ENCODE measurements at places on chromosomes 2 and 18.

DNA sequence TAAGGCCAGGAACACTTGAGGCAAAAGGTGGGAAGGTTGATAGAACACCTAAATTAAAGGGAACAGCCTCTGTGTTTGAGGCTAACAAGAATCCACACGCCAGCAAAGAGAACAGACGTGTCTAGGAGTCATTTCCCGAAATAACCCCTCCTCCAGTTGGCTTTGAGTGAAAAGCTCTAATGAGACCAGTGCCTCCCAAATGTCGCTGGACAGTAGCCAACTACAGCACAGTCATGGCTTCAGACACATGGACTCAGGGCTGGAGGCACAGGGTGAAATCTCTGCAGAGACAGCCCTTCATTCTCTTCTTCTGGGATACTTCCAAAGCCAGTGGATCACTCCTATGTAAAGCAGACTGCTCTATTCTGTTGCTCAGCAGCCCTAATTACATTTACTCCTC, 49.6 kb downstream of the SOWAHC start:
- peak; percentile 73 for DNase-seq

DNA sequence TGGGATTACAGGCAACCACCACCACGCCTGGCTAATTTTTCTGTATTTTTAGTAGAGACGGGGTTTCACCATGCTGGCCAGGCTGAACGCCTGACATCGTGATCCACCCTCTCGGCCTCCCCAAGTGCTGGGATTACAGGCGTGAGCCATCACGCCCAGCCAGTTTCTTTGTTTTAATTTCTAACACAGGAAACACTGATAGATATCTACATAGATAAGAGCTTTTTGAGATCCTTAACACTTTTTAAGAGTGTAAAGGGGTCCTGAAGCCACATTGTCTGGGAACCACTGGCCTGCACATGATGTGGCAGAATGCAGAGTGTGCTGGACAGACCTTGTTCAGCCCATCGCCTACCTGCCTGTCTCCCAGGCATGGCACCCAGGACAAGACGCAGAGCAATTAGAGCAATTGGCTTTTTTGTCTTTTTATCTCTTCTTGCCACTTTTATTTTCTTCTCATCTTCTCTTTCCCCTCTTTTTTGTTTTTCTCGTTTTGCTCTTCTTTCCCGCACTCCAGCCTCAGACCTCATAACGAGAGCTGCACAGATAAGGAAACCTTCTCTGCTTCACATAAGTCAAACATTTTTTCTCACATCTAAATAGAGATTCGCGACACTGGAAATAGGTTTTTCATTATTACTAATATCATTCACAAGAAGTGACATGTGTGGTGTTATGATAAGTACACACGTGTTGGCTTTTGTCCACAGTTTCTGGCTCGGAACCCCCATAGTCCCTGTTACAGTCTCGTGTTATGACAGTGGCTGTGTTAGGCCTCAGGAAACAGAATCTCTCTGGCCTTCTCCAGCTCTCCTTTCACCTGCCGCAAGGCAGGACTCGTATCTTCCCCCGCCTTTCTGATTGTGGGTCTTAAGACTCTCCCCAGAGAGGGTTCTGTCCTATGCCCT, 25.2 kb upstream of the GPR55 start:
- DNase-seq: no peak

- DNase-seq: no peak
These were observed 71.7 kb downstream of the IKZF2 start for GRCh38 chr2:213079756-213080155.

DNA sequence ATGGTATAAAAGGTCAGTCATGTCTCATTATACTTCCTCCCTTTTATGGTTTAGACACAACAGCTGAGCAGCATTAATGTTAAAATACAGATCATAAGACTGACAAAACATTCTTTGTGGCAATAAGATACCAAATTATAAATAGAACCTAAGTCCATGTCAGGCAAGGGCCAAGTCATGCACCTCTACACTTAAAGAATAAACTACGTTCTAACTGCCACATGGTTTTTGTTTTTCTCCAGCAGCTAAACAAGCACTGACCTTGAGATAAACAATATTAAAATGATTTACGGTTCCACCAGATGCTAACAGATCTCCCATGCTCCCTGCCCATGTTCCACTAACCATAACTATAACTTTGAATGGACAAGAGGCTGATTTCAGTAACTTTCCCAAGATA, 368.6 kb upstream of the TFPI start:
- no peak for DNase-seq

DNA sequence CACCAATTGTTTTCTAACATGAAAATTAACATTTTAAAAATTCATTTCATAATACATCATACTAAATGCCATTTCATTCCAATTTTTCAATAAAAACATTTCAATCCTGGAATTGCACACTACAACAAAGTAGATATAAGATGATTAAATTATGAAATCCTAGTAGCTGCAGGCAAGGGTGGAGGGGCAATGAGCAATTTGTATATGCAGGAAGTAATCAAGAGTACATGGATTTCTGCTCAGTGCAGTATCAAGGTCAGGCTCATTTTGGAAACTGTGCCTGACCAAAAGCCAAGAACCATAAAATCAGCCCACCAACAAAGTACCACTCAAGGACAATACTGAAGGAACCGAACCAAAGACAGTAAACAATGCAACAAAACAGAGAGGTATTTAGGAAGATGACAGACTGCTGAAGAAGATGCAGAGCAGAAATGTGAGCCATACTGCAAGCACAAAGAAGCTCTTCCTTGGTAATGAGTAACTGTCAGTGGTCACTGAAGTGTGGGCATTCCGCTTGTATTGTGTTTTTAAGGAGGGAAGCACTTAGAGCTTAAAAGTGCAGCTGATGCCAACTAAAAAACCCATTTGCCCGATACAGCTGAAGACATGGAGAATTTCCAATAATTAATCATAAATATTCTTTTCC, 34.5 kb upstream of the DSEL start:
- no peak for DNase-seq

DNA sequence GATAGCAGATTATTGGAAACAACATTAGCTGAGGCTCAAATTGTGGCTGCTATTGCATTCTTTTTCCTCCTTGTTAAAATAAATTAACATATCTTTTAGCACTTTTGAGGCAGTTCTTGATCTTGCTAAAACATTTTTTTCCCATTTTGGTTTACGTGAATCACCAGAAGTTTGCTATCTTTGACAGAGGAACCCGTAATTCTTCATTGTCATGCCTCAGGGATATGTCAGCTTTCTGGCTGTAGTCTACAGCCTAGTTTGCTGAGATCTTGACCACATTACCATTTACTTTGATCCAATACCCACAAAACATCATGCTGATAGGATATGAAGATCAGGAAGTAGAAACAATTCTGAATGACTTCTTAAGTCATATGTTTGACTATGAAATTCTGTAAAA, 25.1 kb upstream of the FANCL start:
- no peak for DNase-seq

DNA sequence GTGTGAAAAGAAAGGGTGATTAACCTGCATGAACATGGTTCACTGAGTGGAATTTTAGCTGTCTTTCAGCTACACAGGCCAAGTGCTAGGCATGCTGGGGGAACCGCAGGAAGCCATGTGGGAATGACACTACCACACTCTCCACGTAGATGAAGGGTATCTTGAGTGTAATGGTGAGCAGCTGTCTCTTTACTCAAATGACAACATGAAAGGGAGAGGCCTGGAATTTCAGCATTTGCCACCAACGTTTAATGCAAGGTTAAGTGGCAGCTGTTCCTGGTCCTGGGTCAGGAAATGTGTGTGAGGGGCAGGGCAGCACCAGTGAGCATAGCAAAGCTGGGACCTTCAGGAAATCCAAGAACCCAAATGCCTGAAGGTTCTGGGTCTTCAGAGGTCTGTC, 588.4 kb downstream of the SLC4A3 start:
- no peak for DNase-seq

DNA sequence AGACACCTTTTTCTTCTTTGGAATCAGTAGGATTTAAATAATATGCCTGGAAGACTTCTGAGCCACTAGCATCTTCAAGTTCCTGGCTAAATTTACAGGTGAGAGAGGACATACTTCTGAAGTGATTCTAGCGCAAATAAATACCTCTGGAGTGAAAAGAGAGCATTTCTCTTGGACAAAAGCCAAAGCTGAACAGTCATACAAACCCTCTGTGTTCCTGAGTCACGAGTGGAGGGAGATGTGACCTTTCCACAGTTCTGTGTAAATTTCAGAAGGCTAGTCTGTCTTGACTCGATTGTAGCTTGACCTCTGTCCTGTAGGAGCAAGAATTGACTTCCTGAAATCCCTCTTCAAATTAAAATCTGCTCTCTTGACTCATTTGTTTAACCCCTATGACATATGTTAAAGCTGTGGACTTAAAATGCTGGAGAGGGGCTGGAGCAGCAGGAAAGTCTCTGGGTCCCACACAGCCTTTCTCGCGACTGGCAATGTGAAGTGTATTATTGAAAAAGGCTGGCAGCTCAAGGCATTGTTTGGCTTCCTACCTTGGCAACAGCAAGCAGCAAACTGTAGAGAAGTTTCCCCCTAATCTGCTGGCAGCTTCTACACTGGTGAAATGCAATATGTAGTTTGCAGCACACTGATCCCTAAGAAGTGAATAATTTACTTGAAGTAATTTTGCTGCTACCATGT, 79.6 kb upstream of the GCFC2 start:
- DNase-seq: no peak

- peak; percentile 76 for DNase-seq
These were observed 178.5 kb downstream of the HDAC4 start for GRCh38 chr2:239222312-239222660.

- no peak for DNase-seq
These were observed 65.5 kb upstream of the ATG16L1 start for GRCh38 chr2:233185963-233186362.

- no peak for DNase-seq
These were observed 73.4 kb upstream of the SMAD7 start for GRCh38 chr18:49023938-49024803.

DNA sequence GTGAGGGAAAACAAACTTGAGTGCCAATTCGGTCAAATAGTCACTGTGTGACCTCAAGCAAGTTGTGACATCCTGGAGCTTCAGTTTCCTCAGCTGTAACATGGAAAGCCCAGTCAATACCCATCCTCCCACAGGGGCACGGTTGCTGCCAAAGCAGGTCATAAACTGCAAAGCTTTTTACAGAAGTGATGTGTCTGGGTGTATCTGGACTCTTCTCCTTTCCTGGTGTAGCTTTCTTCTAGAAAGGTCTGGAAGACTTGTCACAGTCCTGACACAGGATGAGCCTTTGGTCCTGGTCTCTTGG, 4.2 kb upstream of the AFF3 start:
- no peak for DNase-seq

GRCh38 chr18:9647496-9648323, 33.4 kb upstream of the PPP4R1 start:
- DNase-seq: no peak

DNA sequence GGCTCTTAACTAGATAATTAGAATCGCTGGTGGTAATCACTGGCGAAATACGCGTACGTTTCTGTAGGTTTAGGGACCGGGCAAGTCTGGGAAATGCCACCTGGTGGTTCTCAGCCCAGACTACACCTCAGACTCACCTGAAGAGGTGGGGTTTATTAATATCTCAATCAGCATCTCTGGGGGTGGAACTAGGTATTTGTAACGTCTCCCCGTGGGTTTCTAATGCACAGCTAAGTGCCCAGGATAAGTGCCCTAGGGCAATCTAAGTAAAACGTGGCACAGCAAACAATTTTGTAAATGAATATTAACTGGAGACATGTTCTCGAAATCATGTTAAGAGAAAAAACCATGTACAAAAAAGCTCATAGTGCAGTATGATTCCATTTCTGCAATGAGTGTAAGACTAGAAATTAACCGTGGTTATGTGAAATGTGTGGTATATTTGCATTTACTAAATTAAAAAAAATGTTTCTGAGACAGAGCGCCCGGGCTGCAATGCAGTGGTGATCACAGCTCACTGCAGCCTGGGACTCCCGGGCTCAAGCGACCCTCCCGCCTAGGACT, 760 bp upstream of the CNOT11 start:
- peak; percentile 8 for DNase-seq

DNA sequence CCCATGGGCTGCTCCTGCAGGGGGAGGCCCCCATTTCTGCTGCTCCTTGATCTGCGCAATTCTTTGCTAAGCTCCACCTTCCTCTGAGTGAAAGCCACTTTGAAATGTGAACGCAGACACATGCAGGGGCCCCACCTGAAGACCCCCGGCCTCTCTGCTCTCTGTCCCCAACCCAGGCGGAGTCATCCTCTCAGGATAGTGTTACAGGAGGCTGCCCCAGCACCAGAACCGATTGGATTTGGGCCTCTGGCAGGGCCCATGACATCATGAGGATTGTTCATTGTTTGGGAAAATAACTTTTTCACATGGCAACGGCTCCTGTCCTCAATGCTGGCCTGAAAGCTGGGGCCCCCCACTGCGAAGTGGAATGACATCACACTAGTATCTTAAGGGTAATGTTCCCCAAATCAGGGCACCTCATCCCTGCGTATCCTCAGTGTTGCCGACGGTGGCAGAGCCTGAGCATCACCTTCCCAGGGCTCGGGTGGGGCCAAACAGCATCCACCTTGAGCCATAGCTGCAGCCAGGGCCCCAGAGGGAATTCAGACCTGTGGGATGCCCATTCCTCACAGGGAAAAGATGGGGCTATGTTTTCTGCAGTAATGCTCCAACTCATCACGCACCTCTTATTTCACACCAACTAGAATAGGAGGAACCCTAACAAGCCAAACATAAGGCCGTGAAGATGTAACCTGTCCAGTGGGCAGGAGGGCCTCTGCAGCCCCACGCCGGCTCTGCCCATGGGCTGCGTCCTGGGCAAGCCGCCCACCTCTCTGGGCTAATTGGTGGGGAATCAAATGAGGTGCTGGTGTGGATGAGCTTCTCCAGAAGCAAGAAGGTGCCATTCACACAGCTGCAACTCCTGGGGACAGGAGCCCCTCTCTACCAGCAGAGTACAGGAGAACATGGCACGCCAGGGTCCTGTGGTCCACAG, 2.7 kb upstream of the ERFE start:
- DNase-seq: no peak

DNA sequence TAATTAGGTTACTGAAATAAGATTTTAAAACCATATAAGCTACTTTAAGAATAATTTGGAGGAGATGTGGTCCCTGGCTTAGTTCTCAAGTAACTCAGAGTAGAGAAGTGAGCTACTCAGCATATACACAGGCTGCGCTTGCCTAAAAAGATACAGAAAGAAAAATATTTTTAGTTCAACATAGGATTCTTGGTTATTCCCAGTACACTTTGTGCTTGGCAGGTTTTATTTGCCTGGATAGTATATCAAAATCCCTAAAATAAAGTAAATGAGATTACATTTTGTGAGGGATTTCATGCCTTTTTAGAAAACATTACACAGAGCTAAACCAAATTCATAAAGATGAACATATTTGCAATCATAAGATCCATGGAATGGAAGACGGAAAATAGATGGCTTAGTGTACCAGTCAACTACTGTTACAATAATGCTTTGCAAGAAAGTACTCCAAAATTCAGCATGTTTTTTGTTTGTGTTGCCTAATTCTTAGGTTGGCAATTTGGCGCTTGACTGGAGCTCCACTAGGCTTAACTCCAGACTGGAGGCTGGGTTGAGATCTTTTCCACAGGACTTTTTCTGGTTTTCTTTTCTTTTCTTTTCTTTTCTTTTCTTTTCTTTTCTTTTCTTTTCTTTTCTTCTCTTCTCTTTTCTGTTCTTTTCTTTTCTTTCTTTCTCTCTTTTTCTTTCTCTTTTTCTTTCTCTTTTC, 600.5 kb upstream of the SYT4 start:
- no peak for DNase-seq

Data from fibroblast of the conjunctiva (primary cell).